ENCODE measurements at places on chromosomes 5 and 9. TPM values are rescaled to one million over a fixed set of nuclear protein-coding genes. Genes with fewer than 3 reads are reported as not detected.

The PCDHB10 gene
- total RNA-seq = 2.6 TPM

The PITX1 gene
- 0.81 TPM for total RNA-seq

The GFPT2 gene
- total RNA-seq = 75.4 TPM

The ACTBL2 gene
- total RNA-seq = not detected

The FABP6 gene
- total RNA-seq = not detected

The ATP6V1G1 gene
- total RNA-seq = 73.3 TPM

The SLC4A9 gene
- total RNA-seq = not detected

The PCDHA9 gene
- 0.14 TPM for total RNA-seq

The AK8 gene
- 1.3 TPM for total RNA-seq

The PCSK1 gene
- total RNA-seq = 13.8 TPM

The IL5 gene
- total RNA-seq = not detected

The SEMA4D gene
- total RNA-seq = 10.0 TPM

The KCNV2 gene
- total RNA-seq = not detected

The RUSC2 gene
- total RNA-seq = 64.2 TPM

The GDNF gene
- 0.28 TPM for total RNA-seq

The FOXE1 gene
- total RNA-seq = not detected

The DUSP1 gene
- total RNA-seq = 445 TPM

The MTMR12 gene
- total RNA-seq = 58.0 TPM

The STPG3 gene
- not detected for total RNA-seq

The CCDC192 gene
- not detected for total RNA-seq

The CDC20B gene
- total RNA-seq = not detected

The HEMGN gene
- 0.33 TPM for total RNA-seq

The BNIP1 gene
- 11.6 TPM for total RNA-seq

The ZNF346 gene
- total RNA-seq = 12.5 TPM

The CDH9 gene
- total RNA-seq = not detected

The NR2F1 gene
- 31.5 TPM for total RNA-seq

The ENC1 gene
- total RNA-seq = 12.7 TPM

The TNFSF8 gene
- total RNA-seq = 3.0 TPM

The SHOC1 gene
- total RNA-seq = not detected

The GGTA1 gene
- total RNA-seq = 3.8 TPM

The TRIP13 gene
- 1.6 TPM for total RNA-seq

The SPINK13 gene
- not detected for total RNA-seq

The TICAM2 gene
- total RNA-seq = 7.9 TPM

The RLN1 gene
- not detected for total RNA-seq

The OTULINL gene
- 13.7 TPM for total RNA-seq

The FAM151B gene
- total RNA-seq = 2.1 TPM

The CDH10 gene
- not detected for total RNA-seq

The EIF4E1B gene
- total RNA-seq = not detected

The TBC1D2 gene
- total RNA-seq = 10.5 TPM

The CER1 gene
- total RNA-seq = not detected

The NMUR2 gene
- total RNA-seq = not detected

The SPATA31E1 gene
- not detected for total RNA-seq

The NR5A1 gene
- not detected for total RNA-seq

The PCDHB3 gene
- total RNA-seq = 1.3 TPM

The SPINK7 gene
- not detected for total RNA-seq

The PCDHGA5 gene
- 5.2 TPM for total RNA-seq

The SPATA31C1 gene
- not detected for total RNA-seq

The COL5A1 gene
- 71.1 TPM for total RNA-seq

The HACD4 gene
- 1.6 TPM for total RNA-seq

The RMRP gene
- 21,166 TPM for total RNA-seq

The PCDHGB4 gene
- total RNA-seq = 4.8 TPM

All from posterior vena cava (tissue), 2 donors.